Body of pancreas (tissue), 4 donors: ENCODE measurements at places on chromosomes 4 and X. TPM values are rescaled to one million over a fixed set of nuclear protein-coding genes. Genes with fewer than 3 reads are reported as not detected.

DNA sequence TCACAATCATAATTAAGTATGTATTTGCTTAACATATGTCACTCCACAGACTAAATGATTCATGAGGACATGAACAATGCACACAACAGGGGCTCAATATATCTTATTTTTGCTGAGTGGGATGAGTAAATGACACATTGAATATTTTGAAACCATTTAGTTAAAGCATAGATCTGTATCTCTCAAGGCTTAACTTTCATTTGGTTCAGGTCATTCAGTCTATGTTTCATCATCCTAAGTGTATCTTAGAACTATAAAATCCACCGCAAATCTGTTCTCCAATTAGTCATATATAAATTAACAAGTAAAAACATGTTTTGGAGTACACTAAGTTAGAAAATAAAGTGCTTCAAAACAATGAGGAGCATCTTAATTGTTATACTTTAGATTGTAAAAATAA lies 45.8 kb downstream of the AREG start:
- H3K27ac ChIP-seq, result no peak overlapping the region
- DNase-seq, result no peak
- no peaks in the 10 kb centered on the region for H3K36me3 ChIP-seq

DNA sequence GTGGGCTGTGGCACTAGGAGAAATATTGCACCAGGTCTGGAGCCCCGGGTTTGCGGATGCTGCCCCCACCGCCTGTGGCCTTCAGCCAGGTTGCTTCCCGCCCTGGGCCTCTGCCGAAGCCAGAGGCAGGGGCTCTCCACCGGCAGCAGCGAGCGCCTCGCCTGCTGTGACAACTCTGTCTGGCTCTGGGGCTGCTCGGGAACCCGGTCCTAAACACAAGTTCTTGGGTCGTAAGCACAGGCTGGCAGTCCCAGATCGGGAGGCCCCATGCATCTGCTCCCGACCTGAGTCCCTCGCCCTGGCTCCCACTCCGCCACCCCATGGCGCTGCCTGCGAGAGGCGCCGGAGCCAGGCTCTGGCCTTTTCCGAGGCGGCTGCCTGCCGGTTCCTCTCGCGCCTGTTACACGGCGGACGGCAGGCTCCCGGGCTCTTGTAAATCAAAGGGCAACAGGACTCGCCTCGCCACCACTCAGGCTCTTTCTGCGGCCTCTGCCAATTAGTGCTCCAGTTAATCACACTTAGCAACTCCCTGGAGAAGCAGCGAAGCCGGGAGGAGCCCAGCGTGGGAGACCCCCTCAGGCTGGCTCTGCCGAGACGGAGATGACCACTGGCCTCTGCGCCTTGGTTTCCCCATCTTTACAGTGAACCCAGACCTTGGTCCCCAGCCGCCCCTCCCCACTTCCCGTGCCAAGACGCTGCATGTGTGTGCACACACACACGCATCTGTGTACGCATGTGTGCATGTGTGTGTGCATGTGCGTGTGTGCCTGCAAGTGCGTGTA lies 109.2 kb downstream of the DCTD start:
- no peak for DNase-seq
- H3K27ac ChIP-seq, result no peak overlapping the region
- no peak overlapping the region for H3K4me3 ChIP-seq
- no peaks in the 10 kb centered on the region for H3K36me3 ChIP-seq

The AP1S2 gene
- total RNA-seq, result 11.7 TPM

DNA sequence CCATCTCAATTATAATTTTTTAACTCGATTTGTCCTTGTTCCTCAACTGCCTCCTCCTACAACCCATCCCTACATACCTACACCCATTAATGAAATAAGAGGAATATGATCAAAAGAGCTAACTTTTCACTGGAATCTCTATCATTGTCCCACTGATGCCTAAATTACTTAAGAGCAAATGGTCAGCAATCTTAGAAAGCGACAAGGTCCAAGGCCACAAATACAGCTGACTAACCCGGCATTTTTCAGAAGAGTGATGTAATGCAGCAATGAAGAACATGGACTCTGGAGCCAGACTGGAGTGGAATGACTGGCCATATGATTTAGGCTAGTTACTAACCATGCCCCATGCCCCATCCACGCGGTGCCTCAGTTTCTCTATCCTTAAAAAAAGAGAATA lies 56.2 kb downstream of the PPA2 start:
- no peaks in the 10 kb centered on the region for H3K4me1 ChIP-seq
- H3K36me3 ChIP-seq, result peaks cover 3% of the 10 kb centered on the region
- H3K27ac ChIP-seq, result no peak overlapping the region

- H3K27ac ChIP-seq, result no peak overlapping the region
- H3K4me3 ChIP-seq, result no peak overlapping the region
- no peaks in the 10 kb centered on the region for H3K27me3 ChIP-seq
- H3K4me1 ChIP-seq, result no peaks in the 10 kb centered on the region
- no peak for DNase-seq
- H3K36me3 ChIP-seq, result no peaks in the 10 kb centered on the region
Measured at GRCh38 chrX:116204932-116205331, 34.4 kb downstream of the AGTR2 start.

DNA sequence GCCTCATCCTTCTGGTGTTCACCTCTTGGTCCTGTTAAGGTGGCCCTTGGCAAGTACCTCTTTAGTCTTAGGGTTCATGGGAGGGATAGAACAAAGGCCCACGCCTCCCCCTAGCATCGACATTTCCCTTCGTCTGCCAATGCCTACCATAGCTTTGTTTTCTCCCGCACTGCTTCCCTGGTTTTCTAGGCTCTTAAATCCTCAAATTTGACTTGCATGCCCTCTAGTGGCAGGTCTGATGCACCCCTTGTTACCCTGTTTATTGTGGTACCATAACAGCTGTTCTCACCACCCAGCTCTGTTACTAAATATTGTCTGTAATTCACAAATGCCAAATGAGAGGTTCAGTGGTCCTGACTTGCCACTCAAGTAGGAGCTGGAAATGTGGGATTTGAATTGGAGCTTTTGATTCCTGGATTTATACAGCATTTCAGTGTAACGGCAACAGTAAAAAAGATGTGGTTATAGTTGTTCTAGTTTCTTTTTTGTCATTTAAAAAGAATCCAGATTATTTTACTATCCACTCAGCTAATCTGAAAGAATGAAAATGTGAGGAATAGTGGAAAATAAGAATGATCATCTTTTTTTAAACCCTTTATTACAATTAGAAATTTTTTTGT lies 100.1 kb downstream of the REPS2 start:
- DNase-seq, result peak; percentile 71
- no peaks in the 10 kb centered on the region for H3K36me3 ChIP-seq
- no peaks in the 10 kb centered on the region for H3K27me3 ChIP-seq

The SULT1E1 gene
- 1.3 TPM for total RNA-seq

DNA sequence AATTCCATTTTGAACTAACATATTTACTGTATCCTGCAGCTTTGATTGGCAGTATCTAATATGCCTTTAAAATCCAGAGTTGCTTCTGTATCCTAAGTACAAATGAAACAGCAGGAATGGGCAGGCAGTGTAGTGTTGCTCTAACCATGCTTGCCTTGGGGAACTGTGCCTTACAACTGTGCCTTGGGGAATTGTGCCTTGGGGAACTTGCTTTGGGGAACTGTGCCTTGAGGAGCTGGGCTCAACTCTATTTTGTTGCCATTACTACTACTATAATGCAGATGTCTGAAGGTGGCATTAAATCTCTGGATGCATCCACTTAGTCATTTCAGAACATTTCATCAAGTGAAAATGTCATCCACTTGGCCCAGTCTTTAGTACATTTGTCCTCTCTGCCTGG lies 6.9 kb downstream of the CXCL3 start:
- no peak overlapping the region for H3K27ac ChIP-seq
- no peaks in the 10 kb centered on the region for H3K27me3 ChIP-seq
- DNase-seq, result no peak

The WWC2 gene
- 30.3 TPM for total RNA-seq

The ALPK1 gene
- total RNA-seq, result 26.7 TPM

The HERC6 gene
- total RNA-seq, result 8.8 TPM

- H3K4me3 ChIP-seq, result no peak within 1 kb of the TSS
- peaks cover 13% of the 10 kb centered on the region for H3K4me1 ChIP-seq
- no peaks in the 10 kb centered on the region for H3K27me3 ChIP-seq
- no peak within 1 kb of the TSS for H3K27ac ChIP-seq
- DNase-seq, result no peak
Measured at GRCh38 chrX:6228720-6229119, at the start of gene NLGN4X. TSS of gene NLGN4X (minus strand) at chrX:6228867. CDS start at chrX:6151466, 77,401 bp downstream.

- no peak overlapping the region for H3K27ac ChIP-seq
- H3K4me1 ChIP-seq, result no peaks in the 10 kb centered on the region
- H3K4me3 ChIP-seq, result no peak overlapping the region
Measured at GRCh38 chrX:155745792-155746191, 133.0 kb upstream of the TMLHE start.
